SK-N-DZ (cell line): ENCODE measurements at places on chromosomes 4 and X.

DNA sequence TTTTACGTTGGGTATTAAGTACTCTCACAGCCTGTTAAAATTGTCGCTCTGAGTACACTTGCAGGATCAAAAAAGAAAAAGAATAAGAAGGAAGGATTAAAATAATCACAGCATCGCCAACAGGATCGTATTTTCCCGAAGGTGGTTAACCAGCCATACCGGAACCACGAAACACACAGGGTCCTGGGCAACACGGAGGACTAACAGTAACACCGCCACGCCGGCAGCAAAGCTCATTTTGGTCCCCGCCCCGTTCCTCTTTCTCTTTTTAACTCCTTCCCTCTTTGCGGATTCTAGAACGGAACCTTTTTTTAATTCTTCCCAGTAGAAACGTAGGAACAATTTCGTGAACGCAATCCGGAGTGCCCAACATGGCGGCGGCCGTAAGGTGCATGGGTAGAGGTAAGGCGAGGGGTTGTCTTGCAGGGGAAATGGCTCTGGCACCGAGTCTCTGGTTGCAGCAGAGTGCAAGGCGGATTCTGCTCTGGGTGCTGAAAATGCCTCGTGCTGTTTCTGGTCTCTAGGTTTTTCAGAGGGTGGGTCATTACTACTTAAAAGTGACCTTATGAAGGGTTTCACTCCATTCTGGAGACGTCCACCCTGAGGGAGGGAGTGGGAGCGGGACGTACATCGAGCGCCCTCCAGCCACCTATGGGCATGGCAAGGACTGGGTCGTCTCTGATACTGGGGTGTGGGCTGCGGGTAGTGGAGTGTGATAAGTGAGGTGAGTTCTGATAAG, at the start of gene MRPL1:
Gene MRPL1 (plus strand): TSS at position 353 of the 739 bp plus-strand sequence. CDS start 19 bp downstream, at position 372.
- DNase-seq: peak; percentile 94

GRCh38 chr4:10977534-10977933, 293.0 kb upstream of the CLNK start:
- no peak for DNase-seq

DNA sequence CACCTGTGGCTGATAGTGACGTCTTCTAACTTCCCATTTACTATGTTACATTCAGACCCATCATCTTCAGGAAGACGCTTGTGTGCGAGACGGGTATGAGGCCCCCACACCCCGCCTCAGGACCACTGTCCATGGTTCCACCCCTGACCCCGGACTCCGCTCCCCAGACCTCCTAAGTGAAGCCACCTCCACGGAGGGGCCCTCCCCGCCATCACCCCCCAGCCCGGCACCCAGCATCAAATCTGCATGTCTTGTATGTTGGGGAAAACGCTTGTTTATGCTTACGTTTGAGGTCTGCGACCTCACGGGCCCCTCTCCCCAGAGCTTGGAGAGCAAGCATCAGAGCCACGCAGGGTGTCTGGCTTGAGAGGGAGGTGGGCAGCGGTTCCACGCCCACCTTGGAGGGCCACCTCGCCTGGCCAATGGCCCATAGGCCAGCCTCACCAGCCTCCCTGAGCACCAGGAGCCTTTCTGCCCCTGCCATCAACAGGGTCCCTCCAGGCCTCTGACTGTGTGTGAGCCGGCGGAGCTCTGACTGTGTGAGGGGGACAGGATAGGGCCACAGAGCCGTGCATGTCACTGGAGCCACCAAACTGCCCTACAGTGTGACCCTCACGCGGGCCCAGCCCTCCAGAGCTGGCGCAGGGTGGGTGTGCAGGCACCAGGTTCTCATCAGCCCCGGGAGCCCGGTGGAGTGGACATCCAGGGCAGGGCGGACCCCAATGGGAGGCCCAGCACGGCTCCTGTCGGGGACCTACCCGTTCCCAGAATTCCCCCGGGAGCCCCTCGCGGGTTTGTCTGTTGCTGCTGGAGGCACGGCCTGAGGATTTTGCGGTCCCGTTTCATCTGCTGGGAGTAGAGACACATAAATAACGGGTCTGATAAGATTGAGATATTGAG, 88.4 kb upstream of the NKX1-1 start:
- no peak for DNase-seq

DNA sequence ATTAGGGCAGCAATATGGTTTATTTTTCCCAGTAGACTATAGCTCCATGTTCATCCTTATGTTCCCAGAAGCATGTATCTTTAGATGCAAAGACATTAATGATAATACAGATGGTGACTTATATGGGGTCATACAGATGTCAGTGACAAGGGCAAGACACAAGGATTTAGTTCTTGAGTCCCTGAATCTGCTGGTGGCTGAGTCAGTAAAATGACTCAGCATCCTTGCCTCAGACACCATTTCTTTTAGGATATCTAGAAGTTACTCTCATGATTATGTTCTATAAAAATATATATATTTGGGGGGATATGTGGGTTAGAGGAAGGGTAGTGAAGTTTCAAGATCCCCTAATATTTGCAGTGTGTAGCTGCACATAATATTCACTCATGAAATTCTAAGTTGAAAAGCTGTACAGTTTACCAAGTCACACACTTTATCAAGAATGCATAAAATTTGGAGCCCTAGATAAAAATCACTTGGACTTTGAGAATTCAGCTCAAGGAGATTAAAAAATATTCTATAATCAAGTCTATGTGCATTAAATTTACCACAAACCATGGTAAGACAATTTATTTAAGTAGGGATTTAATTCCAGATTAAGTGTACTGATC, 101.9 kb downstream of the LNX1 start:
- DNase-seq: no peak

- DNase-seq: no peak
These were observed 117.1 kb upstream of the BMP3 start for GRCh38 chr4:80913381-80913780.

- DNase-seq: no peak
These were observed 384.5 kb downstream of the NAF1 start for GRCh38 chr4:162782096-162782777.

- no peak for DNase-seq
These were observed 13.0 kb downstream of the SLC16A2 start for GRCh38 chrX:74434336-74434735.

GRCh38 chrX:10242026-10242425, 85.3 kb downstream of the CLCN4 start:
- DNase-seq: no peak

GRCh38 chrX:122133478-122133877, 1050.6 kb upstream of the GRIA3 start:
- DNase-seq: no peak

DNA sequence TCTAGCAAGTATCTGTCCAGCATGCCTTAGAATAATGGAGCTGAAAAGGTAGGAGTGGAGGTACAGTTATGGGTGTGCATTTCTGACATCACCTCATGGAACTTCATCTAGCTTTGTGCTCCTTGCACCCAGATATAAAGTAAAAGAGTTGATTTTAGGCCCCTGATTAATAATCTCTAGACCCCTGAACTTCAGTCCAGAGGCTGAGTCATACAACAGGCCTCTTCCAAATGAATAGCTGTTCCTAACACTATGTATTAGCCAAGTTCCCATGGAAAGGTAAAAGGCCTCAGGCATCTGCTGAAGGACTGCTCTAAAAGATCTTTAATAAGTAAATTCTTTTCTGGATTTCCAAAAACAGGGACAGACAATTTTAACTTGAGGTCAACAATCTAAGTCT, 16.2 kb downstream of the TBC1D9 start:
- DNase-seq: no peak

DNA sequence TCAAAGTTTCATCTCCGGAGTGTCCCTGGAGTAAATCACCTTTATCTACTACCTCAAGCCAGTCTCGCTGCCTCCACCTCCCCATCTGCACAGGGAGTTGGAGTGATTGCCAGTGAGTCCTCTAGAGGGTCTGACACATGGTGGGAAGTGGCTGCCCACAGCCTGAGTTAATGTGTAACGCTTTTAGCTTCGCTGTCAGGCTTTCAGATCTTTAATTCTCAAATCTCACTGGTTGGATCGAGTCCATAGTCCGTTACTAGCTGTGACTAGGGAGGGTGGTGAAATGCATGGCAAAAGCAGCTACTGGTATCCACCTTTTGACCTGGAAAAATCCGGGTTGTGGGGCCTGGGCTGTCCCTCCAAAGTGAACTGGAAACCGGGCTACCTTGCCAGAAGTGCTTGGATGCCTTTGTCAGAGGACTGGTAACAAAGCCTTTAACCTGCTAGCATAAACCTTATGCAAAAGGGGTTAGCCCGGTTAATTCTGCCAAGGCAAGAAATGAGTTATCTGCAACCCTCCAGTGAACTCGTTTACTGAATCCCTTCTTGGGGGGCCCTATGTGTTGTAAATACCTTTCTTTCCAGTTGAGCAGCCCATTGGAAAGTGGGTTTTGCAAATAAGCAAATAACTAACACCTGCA, 5.1 kb upstream of the WDR1 start:
- DNase-seq: no peak

- DNase-seq: no peak
These were observed 291.4 kb downstream of the PABPC4L start for GRCh38 chr4:133910165-133910564.

DNA sequence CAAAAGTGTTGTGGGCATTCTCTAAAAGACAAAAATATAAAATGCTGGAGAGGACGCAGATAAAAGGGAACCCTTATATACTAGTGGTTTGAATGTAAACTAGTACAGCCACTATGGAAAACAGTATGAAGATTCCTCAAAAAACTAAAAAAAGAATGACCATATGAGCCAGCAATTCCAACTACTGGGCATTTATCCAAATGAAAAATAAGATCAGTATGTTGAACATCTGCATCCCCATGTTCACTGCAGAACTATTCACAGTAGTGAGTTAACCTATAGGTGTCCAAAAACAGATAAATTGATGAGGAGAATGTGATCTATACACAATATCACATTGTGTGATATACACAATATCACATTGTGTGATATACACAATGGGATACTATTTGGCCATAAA, 1615.3 kb downstream of the PCDH18 start:
- no peak for DNase-seq

DNA sequence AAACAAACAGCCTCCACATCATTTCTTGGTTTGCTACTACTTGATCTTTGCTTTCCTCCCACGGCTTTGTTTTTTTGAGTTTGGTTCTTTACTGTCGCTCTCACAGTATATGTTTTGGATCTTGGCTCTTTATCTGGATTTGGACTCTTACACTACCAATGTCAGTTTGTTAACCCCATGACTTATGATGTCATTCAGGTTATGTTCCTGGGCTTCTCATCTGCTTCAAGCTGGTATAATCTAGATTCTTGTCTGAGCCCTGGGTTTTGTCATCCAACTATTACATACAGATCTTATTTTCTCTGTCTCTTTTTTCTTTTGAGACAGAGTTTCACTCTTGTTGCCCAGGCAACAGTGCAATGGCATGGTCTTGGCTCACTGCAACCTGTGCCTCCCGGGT, 482.9 kb upstream of the TEX13C start:
- DNase-seq: no peak

DNA sequence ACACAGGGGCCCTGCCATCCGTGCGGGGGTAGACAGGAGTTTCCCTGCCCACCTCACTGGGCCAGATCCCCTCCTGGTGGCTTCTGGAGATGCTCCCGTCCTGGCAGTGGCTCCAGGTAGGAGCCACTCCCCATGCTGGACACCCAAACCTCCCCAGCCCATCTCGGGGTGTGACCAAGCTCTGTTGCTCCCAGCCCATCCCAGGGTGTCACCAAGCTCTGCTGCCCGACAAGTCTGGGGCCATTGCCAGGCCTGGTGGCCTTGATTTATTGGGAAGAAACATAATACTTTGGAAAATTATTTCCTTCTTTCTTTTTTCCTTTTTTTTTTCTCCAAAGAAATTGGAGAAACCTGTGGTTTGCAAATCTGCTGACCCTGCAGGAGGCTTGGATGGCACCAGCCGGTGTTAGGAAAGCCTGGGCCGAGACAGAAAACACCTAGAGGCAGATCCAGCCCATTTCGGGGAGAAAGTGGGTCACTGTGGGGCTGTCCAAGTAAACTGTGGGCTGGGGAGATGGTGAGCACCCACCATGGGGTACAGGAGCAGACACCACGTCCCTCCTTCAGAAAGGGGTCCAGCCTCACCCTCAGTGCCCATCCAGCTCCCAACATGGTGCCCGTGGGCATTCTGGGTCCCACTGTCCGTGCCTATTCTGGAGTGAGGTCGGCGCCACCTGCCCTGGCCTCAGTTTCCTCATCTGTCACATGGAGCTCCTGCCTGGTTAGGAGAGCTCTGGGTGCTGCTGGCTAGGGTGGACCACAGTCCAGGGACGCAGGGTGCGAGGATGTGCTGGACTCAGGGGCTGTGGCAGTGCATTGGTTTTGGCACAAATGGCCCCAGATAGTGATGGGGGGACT, 59.4 kb upstream of the ADRA2C start:
- no peak for DNase-seq

DNA sequence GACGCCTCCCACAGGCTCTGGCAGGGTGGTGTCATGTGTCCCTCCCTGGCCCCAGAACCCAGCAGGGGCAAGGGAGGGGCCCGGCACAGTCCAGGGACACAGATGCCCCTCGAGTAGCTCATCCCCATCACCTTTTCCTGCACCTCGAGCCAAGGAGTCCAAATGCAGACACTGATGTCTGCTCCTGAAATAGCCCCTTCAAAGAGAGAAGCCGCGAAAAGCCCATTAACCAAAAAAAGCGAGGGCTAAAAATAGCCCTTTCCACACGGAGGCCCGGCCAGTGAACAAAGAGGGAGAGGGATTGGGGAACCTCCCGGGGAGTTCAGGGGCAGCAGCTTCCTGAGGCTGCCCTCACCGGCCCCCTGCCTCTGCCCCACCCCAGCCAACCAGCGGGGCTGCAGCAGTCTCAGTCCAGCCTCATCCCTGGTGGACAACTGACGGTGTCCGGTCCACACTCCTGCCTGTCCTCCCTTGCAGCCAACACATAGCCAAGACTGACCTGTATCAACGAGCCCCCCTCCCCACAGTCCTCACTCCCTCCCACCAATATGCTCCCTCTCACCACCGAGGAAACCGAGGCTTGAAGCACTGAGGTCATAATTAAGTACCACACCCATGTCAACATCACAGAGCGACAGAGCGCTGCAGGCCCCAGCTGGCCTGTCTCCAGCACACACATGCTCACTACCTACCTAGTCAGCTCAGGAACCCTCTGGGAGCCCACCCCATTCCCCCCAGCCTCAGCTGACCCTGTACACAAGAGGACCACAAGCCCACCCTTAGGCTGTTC, 23.9 kb downstream of the WDR1 start:
- DNase-seq: no peak
